Stimulated activated CD4-positive, alpha-beta T cell treated with anti-CD3 and anti-CD28 coated beads, Interleukin-15, amount 100 ng/mL, for 48 hours (primary cell): ENCODE measurements at places on chromosomes 1 and 21.

DNA sequence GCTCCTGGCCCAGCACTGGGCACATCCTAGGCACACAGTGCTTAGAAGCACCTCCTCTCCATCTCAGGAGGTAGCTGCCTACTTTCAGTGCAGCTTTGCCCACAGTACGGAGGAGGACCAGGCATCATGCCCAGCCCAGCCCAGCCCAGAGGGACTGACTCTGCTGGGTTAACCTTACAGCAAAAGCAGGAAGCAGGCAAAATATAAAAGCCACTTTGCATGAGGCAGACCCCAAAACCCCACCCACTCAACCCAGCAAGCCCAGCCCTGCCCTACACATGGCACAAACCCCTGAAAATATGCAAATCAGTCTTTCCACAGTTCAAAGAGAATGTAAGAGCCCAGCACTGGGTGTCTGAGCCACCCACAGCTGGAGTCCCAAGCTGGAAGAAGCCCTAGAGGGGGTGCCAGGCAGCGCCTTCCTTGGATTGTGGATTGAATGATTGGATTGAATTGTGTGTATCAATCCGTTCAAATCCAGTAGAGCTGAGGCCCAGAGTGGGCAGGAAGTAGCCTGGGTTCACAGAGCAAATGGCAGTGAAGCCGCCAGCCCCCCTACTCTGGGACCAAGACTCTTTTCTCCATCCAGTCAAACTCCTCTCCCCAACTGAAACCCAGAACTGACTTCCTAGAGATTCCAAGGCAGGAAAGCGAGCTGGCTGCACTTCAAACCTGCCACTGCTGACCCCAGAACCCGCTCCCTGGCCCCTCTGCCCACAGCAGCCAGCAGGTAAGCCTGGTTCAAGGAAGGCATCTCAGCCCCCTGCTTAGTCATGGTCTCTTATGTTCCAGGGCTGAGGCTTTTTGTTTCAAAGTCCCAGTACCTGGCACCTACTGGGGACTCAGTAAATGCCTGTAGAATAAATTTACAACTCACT lies 117.7 kb downstream of the LACTBL1 start:
- DNase-seq, result no peak

- no peak for DNase-seq
These were observed 17.2 kb downstream of the DPYD start for GRCh38 chr1:97903626-97904025.

DNA sequence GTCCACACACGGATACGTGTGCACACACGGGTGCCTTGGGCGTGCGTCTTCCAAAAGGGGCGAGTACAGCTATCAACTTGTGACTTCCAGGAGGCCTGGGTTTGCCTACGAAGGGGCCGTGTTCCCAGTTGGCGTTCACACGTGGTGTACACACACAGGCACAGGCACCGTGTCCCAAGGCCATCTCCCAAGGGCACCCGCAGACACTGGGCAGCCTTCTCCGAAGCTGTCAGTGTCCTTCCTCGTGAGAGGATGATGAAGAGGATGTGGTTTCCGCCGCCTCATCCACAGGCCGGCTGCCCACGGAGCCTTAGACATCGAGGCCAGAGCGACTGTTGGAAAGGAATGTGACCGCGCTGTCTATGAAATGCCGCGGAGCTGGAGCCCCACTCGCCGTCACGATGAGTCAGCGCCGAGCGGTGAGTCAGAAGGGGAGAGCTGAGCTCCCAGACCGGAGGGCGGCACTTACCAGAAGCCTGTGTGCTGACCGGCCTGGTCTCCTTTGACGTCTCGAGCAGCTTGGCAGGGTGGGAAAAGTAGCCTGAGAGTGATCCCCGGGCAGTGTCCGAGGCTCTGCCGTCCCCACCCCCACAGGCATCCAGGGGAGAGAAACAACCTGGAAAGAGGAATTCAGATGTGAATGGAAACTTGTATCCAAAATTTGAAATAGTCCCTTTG lies 141.4 kb upstream of the ARHGEF16 start:
- DNase-seq, result peak; percentile 51

GRCh38 chr1:11831945-11832725 lies 15.4 kb downstream of the NPPA start:
- DNase-seq, result no peak

DNA sequence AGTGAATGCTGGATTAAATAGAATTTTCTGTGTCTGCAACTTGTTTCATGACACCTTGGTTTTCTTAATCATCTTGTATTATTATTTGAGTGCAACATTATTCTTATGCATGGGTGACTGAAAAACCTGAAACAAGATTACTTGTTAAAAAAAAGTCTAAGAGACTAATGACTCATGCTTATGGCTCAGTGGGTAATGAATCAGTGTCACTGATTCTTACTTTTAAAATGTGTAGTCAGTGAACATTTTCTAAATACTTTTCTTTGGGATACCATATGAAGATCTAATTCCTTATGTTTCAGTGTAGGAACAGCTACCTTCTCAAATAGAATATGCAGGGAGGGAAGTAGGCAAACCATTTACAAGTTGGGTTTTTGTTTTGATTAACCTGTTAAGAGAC lies 65.5 kb downstream of the PRKAA2 start:
- DNase-seq, result no peak
